ENCODE measurements at places on chromosomes 5 and 9. TPM values are rescaled to one million over a fixed set of nuclear protein-coding genes. Genes with fewer than 3 reads are reported as not detected.

DNA sequence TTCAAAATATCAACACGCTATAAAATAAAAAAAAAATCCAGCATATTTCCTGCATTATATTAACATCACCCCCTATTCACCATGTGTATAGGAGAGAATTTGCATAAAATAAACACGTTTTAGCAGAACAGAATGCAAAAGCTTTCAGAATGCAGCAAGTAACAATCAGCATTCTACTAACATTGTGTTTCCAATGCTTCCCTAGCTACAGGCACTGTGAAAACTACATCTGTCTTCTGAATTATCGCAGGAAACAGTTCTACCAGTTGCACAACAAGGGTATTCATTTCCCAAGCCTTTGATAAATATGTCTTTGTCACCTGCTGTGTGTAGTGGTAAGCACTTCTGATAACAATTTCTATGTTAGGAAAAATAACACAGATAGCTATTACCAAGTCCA is 1015.8 kb downstream of the CDH18 start:
- no peak for DNase-seq

DNA sequence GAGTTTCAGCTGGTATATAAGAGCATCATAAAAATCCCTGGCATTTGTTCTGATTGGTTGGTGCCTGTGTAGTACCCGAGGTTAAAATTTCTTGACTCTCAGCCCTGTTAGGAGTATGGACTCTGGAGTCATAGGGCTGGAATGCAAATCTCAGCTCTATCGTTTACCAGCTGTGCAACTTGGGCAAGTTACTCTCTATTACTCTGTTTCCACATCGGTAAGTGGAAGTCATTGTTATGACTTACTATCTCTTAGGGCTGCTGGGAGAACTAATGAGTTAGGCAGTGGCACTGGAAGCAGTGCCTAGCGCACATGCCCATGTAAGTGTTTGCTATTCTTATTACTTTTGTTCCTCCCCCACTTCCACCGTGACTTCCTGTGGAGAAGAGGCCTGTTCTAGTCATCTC is 141.6 kb downstream of the BOD1 start:
- DNase-seq = peak; percentile 80

DNA sequence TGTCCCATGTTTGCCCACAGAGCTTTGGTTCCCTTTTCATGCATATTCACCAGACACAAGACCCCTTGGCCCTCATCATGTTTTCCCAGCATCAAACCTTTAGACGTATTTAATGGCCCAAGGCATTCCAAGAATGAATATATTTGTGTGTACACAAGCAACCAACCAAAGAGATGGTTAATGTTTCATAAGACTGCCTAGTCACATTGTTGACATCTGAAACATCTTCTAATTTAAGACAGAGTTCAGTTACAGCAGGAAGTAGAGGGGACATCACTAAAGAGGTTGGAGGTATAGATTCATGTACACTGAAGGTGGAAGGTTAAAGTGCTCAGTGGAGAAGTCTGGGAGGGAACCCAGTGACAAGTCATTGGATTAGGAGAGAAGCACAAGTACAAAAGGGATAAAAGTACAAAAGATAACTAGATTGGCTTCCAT is 49.1 kb downstream of the SUSD1 start:
- no peak for DNase-seq

DNA sequence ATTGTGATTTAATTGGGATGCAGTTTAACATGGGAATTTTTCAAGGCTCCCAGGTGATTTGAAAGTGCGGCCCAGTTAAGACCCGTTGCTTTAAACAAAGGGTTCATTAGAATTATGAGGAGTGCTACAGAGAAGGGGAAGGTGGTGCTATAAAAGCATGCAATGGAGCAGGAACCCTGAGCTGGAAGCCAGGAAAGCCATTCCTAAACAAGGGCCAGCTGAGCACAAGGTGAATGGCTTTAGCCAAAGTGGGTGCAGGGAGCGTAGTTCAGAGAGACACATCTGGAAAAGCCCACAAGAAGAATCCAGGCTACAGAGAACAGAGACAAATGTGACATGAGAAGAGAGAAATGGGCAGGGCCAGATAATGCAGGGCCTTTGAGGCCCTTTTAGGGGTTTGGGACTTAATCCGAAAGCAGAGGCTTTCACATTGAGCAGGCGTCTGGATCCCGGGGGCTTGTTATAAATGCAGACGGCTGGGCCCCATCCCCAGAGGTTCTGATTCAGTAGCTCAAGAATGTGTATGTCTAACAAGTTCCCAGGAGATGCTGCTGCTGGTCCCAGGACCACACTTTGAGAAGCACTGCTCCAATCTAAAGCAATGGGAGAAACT is 138.1 kb upstream of the WWC1 start:
- no peak for DNase-seq

DNA sequence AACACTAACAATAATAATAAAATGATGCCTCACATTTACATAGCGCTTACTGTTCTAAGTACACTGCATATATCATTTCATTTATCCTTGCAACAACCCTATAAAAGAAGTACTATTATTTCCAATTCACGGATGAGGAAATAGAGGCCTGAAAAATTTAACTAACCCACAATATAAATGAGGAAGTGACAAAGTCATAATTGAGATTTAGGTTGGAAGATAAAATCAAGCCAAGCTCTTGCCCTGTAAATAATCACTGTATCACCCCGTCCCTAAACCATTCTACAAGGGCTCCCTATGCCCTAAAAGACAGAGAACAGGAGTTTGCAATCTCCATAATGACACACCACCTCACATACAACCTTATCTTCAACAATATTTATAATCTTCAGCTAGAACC is 49.6 kb downstream of the STRBP start:
- DNase-seq = no peak

DNA sequence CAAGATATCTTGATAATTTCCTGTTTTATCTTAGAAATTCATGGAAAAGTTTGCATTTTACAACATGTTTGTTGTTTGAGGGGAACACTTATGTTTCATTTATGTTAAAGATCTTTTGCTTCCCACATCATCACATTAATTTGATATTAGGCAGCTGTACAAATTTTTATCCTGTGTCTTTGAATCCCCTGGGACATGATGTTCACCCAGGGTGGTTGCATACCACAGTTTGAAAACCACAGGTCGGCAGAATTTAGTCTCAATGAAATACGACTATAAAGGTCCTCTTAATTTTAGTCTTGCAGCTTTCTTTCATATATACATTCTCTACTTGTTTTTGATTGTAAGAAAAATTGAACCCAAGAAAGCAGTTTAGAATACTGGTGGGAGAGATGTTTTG is 3.7 kb downstream of the NAA35 start:
- no peak for DNase-seq

GRCh38 chr9:135663857-135664256 is 748 bp downstream of the LCN9 start:
- no peak for DNase-seq

DNA sequence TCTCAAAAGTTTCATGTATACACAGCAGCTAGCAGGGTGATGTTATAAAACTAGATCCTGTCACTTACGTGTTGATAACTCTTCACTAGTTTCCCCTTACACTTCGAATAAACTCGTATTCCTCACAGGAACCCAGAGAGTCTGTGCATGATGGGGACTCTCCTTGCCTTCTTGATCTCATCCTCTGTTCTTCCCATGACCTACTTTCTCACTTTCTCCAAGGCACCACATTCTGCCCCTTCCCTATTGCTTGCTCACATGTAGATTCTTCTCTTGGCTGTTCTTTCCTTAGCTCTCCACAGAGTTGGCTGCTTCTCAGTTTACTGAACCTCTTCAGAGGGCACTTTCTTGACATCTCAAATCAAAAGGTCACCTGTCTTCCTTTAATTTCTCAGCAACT is 1.2 kb upstream of the AOPEP start:
- DNase-seq = no peak

GRCh38 chr9:104256696-104257062 is 162.6 kb downstream of the SMC2 start:
- DNase-seq = no peak

GRCh38 chr9:22529426-22530199 is 83.0 kb downstream of the DMRTA1 start:
- DNase-seq = peak; percentile 21

DNA sequence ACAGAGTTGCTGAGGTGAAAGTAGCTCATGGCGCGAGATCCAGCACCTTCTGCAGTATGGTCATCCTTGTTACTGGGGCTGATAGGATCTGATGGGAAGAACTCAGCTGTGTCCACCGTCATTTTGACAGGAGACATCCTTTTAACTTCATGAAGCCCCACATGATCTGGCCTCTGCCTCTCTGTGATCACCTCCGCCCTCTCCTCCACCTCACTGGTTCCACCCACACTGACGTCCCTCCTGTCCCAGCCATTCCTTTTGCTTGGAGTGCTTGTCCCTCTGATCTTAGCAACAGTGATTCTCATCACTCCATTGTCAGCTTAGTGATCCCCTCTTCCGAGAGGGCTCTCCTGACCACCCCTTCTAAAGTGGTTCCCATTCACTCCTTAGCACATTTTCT is 25.8 kb downstream of the NEUROG1 start:
- DNase-seq = no peak

DNA sequence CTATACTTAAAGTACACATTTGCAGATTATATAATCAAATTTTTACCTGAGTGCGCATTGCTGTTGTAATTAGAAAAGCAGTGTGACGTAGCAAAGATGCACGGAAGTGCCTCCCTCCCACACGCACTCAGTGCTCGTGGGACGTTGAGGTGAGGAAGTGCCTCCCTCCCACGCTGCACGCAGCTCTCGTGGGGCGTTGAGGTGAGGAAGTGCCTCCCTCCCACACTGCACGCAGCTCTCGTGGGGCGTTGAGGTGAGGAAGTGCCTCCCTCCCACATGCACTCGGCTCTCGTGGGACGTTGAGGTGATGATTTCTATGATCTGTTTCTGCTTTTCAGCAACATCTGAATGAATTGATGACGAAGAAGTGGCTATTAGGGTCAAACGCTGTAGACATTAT is 21.0 kb downstream of the EXOC3 start:
- DNase-seq = no peak

DNA sequence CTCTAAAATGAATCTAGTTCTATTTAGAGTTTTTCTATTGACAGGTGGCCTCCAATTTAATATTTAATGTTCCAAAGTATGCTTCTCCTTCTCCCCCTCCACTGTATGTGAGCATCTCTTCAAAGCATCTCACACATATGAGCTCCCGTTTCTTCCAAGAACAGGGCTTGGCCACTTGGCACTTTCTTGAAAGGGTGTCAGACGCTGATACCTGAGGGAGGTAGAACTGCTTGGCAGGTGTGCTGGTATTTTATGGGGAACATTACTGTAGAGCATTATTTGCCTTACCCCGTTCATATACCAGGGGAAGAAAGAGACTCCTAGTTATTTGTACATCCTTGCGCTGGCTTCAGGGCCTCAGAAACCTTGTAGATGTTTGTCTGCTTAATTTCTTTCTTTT is 1.9 kb downstream of the RCL1 start:
- DNase-seq = no peak

DNA sequence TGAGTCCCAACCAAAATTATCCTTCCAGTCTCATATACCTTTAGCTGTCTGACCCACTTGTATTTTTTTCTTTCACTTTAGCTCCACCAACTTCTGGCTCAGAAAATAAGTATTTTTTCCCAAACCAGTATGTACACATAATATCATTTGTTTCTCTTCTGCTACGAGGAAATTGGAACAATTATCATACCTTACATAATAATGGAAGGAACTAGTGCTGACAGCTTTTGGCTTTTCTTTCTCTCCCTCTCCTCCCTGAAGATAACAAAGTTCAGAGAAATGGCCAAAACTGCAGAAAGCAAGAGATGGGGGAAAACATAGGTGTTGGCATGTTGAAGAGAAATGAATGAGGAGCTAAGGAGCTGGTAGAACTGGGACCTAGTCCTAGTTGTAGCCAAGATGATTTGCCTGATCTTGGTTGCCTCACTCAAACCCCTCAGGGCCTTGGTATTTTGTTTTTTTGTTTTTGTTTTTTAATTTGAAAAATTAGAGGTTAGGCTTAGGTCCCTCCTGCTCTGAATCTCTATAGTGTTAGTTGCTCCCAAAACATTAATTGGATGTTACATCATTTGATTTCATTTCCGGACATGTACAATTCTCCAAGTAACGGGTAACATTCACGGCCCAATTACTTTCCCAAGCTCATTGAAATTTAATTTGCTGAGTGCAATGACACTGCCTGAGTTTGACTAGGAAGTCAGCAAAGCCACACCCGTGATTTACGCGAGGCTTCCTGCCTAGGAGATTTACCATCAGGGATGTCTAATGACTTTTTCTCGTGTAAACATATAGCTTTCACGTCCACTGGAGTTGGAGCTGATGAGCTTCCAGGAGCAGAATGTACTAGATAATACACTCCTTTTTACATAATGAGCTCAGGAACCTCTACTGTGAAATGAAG is 291.6 kb downstream of the TLE1 start:
- DNase-seq = no peak

- DNase-seq = no peak
Measured at GRCh38 chr5:65779643-65780042, 57.6 kb downstream of the NLN start.

DNA sequence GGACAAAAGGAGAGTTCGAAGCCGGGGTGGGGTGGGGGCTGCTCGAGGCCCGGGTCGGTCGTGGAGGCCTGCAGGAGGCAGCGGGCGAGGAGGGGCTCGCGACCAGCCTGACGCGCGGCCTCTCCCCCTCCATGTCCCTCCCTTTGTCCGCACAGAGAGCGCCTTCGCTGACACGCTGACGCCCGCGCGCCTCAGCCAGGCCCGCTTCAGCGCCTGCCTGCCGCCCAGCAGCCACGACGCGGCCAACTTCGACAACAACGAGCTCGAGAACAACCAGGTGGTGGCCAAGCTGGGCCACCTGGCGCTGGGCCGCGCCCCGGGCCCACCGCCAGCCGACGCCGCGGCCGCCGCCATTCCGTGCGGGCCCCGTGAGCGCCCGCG is 42.2 kb downstream of the NEURL1B start:
- no peak for DNase-seq

DNA sequence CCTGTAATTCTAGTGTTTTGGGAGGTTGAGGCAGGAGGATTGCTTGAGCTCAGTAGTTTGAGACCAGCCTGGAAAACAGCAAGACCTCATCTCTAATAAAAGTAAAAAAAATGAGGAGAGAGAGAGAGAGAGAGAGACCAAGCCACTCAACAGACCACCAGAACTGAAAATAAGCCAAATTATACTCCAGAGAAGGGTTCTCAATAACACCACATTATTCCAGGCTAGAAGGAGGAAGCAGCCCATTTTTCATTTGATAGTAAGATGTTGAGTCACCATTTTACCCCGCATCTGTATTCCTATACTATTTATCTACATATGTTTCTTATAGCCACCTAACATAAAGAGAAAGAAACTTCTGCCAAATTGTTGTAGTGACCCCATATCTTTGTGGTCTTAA is 134.8 kb downstream of the PCSK5 start:
- DNase-seq = no peak

The DOLPP1 gene
- total RNA-seq = 17.9 TPM

The NR2F1-AS1 gene
- 7.3 TPM for total RNA-seq

The NR5A1 gene
- total RNA-seq = 0.26 TPM

The AFF4 gene
- total RNA-seq = 163 TPM

The PPP3R2 gene
- not detected for total RNA-seq

The TLE4 gene
- 96.3 TPM for total RNA-seq

Data from astrocyte (in vitro differentiated cells and primary cell).